ENCODE measurements at places on chromosomes 11 and 22.

- peaks cover 42% of the 10 kb centered on the region for H3K36me3 ChIP-seq
- H3K4me1 ChIP-seq = peaks cover 26% of the 10 kb centered on the region
Observed at GRCh38 chr11:126268361-126268707, 361 bp downstream of the SRPRA start.

DNA sequence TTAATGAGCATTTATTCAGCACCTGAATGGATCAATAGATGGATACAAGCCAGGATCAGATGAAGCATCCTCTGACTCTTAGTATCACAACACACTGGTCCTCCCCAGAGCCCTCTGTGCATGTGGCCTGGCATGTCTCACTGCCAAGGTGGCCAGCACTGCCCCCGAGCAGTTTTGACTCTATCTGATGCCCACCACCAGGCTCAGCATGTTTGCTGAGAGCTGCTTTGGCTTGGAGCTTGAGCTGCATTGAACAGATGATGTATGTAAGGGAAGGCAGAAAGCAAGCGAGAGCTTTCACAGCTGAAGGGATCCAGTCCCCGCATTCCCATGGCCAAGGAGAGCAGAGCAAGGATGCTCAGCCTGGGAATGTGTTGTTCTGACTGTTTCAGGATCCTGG is 320.3 kb downstream of the BUD13 start:
- H3K36me3 ChIP-seq = no peaks in the 10 kb centered on the region
- H3K4me3 ChIP-seq = no peak overlapping the region
- H3K27me3 ChIP-seq = no peaks in the 10 kb centered on the region
- H3K4me1 ChIP-seq = no peaks in the 10 kb centered on the region
- no peak for DNase-seq

DNA sequence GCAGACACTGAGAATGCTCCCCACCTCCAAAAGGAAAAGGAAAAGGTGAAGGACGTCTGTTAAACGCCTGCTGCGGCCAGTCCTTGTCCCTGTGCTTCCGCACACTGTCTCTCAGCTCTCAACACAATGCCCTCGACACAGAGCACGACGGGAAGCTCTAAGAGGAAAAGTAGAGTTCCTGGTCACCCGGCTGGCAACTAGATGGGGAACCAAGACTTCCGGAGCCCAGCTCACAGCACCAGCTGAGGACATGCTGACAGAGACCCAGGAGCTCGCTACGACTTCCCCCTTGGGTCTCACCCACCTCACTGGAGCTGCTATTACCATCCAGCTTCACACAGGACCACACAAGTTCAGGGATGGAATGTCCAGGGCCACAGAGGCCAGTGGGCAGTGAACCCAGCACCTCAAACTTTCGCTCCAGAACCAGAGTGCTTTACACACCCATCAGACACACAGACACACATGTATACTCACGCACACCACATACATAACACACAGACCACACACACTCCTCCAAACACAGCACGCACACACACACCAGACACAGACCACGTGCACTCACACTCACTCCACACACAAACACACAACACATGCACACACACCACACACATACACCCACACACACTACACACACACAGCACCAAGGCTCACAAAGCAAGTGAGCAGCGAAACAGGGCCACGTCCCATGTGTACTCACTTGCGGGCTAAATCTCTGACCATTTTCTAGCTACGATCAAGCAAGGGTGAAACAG is 9.6 kb downstream of the SULT4A1 start:
- no peaks in the 10 kb centered on the region for H3K27me3 ChIP-seq
- H3K36me3 ChIP-seq = no peaks in the 10 kb centered on the region
- no peaks in the 10 kb centered on the region for H3K4me1 ChIP-seq
- no peak for DNase-seq
- H3K4me3 ChIP-seq = no peak overlapping the region
- no peak overlapping the region for H3K27ac ChIP-seq

- H3K4me3 ChIP-seq = peak overlapping the region; percentile 61
- no peak for DNase-seq
- H3K27me3 ChIP-seq = no peaks in the 10 kb centered on the region
- H3K4me1 ChIP-seq = peaks cover 20% of the 10 kb centered on the region
Observed at GRCh38 chr11:64924910-64925284, 408 bp downstream of the PPP2R5B start.

- H3K36me3 ChIP-seq = no peaks in the 10 kb centered on the region
- no peaks in the 10 kb centered on the region for H3K4me1 ChIP-seq
- H3K4me3 ChIP-seq = no peak overlapping the region
Observed at GRCh38 chr11:78255919-78256318, 67.2 kb downstream of the USP35 start.

DNA sequence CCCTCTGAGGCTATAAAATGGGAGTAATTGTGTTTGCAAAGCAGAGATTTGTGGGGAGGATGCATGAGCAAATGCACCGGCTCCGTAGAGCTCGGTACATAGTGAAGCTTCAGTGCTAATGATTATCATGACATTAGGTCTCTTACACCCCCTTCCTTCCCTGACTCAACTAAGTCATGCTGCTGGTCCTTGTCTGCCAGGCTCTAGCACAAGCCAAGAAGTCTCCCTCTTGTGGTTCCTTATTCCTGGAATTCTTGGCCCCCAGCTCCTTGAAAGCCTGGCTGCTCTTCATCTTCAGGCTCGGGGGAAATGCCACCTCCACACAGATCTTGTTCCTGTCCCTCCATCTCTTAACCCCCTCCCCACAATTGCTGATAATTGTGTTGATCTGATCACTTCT is 45.7 kb upstream of the SYT13 start:
- H3K36me3 ChIP-seq = no peaks in the 10 kb centered on the region
- no peak overlapping the region for H3K4me3 ChIP-seq
- no peak for DNase-seq
- peaks cover 10% of the 10 kb centered on the region for H3K27me3 ChIP-seq

DNA sequence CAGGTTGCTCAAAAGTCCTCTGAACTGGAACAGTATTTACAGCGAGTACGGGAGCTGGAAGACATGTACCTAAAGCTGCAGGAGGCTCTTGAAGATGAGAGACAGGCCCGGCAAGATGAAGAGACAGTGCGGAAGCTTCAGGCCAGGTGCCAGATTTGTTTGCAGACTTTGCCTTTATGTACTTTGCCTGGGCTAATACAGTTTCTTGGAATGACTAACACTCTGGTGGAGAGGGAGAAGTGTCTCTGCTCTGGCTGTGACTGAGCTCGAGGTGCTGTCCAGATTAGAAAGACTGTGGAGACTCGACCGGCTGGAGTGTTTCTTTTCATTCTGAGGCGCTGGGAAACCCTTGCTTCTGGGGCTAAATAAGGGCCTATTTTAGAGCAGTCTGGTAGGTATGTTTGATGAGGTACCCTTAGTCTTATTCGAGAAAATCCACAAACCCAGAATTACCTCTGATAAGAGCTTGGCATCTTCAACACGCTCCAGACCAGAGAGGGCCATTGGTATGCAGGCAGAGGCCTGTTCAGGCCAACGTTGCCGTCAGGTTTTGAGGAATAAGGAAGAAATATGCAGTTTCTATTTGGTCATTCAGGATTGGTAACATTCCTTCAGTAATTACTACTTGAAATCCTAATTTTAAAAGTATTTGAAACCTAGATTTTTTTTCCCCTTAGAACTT is 76.5 kb downstream of the SWAP70 start:
- DNase-seq = no peak
- H3K4me3 ChIP-seq = no peak overlapping the region
- H3K27ac ChIP-seq = no peak overlapping the region
- no peaks in the 10 kb centered on the region for H3K27me3 ChIP-seq
- H3K4me1 ChIP-seq = no peaks in the 10 kb centered on the region

- H3K27ac ChIP-seq = no peak overlapping the region
- H3K36me3 ChIP-seq = no peaks in the 10 kb centered on the region
- H3K4me3 ChIP-seq = no peak overlapping the region
- no peaks in the 10 kb centered on the region for H3K4me1 ChIP-seq
Observed at GRCh38 chr22:35961480-35962295, 66.9 kb downstream of the RBFOX2 start.

DNA sequence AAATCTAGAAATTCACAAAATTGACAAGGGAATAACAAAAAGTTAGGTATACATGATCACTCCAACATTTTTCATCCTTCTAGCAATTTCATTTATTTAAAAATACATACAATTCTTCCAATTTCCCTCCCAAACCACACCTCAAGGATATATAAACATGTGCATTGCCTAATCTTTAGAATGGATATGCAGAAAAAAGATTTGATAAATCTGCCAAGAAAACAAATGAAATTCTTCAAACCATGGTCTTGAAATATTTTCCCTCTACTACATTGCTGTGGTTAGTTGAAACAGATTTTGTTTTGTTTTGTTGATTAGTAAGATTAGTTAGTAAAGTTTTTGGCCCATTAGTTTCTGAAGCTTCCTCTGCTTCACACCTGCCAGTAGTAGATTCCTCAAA is 703.3 kb upstream of the CCDC179 start:
- H3K4me1 ChIP-seq = no peaks in the 10 kb centered on the region
- no peak overlapping the region for H3K4me3 ChIP-seq
- no peak for DNase-seq
- no peaks in the 10 kb centered on the region for H3K27me3 ChIP-seq
- H3K27ac ChIP-seq = no peak overlapping the region
- no peaks in the 10 kb centered on the region for H3K36me3 ChIP-seq

GRCh38 chr11:118877487-118878162 is 6.1 kb upstream of the CXCR5 start:
- H3K27ac ChIP-seq = peak overlapping the region; percentile 69
- H3K4me3 ChIP-seq = no peak overlapping the region
- no peaks in the 10 kb centered on the region for H3K27me3 ChIP-seq

DNA sequence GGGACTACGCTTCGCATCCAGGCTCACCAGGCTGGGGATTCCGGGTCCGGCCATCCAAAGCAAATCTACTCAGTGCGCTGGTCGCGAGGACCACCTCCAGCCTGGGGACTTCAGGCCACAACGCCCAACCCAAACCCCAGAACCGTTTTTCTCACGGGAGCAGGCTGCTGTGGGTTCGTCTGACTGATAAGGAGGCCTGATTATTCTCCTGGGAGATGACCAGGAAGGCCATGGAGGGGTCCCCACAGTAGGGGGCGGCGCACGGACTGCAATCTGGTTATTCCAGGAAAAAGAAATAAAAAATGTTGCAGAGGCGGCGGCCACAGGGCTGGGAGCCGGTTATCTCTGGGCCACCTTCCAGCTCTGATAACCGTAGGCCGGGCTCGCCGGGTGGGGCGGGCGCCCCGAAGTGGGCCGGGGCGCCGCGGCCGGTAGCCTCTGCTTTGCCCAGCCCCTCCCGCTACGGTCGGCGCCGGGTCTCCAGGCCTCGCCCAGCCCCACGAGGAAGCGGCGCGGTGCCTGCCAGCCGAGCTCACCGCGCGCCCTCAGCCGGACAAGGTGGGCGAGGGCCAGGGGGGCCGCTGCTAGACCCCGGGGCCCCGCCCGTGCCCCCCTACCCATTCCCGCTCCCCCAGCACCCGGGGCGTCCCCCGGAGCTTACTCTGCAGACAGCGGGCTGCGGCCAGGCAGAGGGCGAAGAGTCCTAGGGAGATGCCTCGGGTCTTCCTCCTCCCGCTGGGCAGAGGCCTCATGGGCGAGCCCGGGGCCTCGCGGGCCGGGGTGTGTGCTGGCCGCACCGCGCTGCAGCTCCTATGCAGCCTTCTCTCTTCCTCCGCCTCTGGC is 446 bp downstream of the VSTM5 start:
- no peak overlapping the region for H3K27ac ChIP-seq
- no peaks in the 10 kb centered on the region for H3K36me3 ChIP-seq
- H3K4me1 ChIP-seq = no peaks in the 10 kb centered on the region
- no peak overlapping the region for H3K4me3 ChIP-seq
- H3K27me3 ChIP-seq = peaks cover 3% of the 10 kb centered on the region

DNA sequence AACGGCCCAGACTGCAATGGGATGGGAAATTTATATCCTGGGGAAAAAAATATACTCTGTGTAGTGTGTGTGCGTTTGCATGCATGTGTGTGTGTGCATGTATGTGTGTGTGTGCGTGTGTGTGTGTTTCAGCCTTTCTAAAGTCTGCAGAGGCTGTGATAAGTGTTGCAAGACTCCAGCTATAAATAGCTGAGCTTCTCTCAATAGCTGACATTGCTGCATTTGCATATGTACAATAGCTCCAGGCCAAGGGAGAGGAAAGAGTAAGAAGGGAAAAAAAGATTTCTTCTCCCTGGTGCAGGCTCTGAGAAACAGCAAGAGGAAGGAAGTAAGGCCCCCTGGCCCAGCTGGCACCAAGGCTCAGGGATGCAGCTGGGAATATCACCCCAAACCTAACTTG is 483.0 kb downstream of the MN1 start:
- DNase-seq = no peak
- no peak overlapping the region for H3K27ac ChIP-seq
- no peaks in the 10 kb centered on the region for H3K27me3 ChIP-seq
- H3K4me1 ChIP-seq = no peaks in the 10 kb centered on the region

GRCh38 chr11:111694851-111695250 is 71.3 kb downstream of the PPP2R1B start:
- peaks cover 3% of the 10 kb centered on the region for H3K4me1 ChIP-seq
- peaks cover 8% of the 10 kb centered on the region for H3K36me3 ChIP-seq
- no peak overlapping the region for H3K27ac ChIP-seq
- no peaks in the 10 kb centered on the region for H3K27me3 ChIP-seq
- no peak overlapping the region for H3K4me3 ChIP-seq

GRCh38 chr22:25062386-25063085 is 110.0 kb downstream of the KIAA1671 start:
- H3K4me1 ChIP-seq = peaks cover 60% of the 10 kb centered on the region
- peak overlapping the region; percentile 16 for H3K27ac ChIP-seq
- no peaks in the 10 kb centered on the region for H3K27me3 ChIP-seq
- no peaks in the 10 kb centered on the region for H3K36me3 ChIP-seq
- peak overlapping the region; percentile 17 for H3K4me3 ChIP-seq
- peak; percentile 91 for DNase-seq

DNA sequence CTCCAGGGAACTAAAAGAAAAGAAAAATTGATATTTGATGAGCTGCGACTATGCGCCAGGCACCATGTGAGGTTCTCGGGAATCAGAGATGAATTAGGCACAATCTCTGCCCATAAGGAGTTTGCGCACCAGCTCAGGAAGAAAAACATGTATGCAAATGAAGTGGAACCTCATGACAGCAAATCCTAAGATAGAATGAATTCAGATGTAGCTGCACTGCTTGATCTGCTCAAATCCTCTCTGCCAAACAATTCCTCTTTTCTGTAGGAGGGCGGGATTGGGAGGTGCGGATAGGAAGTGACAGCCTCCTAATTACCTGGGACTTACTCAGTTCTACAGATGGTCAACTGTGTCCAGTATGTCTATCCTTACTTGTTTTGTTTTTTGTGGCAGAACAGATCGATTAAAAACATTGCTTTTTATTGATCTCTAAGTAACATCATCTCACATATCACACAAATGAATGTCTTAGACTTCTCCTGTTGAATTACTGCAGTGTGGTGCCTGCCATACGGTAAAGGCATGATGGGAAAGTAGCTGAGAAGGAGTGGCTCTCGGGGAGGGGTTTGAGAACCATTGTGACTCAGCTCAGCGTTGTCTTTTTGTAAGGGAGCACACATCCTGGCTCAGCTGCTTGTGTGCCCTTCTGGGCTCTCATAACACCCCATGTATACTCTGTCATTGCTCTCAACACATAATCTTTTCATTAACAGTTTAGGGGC is 13.9 kb downstream of the CRTAM start:
- H3K27ac ChIP-seq = no peak overlapping the region
- H3K36me3 ChIP-seq = no peaks in the 10 kb centered on the region
- no peak for DNase-seq
- peak overlapping the region; percentile 15 for H3K4me3 ChIP-seq
- no peaks in the 10 kb centered on the region for H3K27me3 ChIP-seq
- peaks cover 25% of the 10 kb centered on the region for H3K4me1 ChIP-seq

- no peaks in the 10 kb centered on the region for H3K4me1 ChIP-seq
- no peaks in the 10 kb centered on the region for H3K27me3 ChIP-seq
- H3K4me3 ChIP-seq = no peak overlapping the region
Observed at GRCh38 chr22:47408409-47408808, 646.0 kb downstream of the TBC1D22A start.

GRCh38 chr11:12377106-12377823 is at the start of gene PARVA:
Gene PARVA (plus strand): TSS chr11:12377571. CDS start chr11:12377648, 77 bp downstream.
- peak within 1 kb of the TSS; percentile 20 for H3K27ac ChIP-seq
- no peak for DNase-seq
- peaks cover 5% of the 10 kb centered on the region for H3K4me1 ChIP-seq
- no peaks in the 10 kb centered on the region for H3K36me3 ChIP-seq
- H3K4me3 ChIP-seq = peak within 1 kb of the TSS; percentile 49
- no peaks in the 10 kb centered on the region for H3K27me3 ChIP-seq
